Effector memory CD8-positive, alpha-beta T cell (primary cell): ENCODE measurements at places on chromosomes 1 and 21.

DNA sequence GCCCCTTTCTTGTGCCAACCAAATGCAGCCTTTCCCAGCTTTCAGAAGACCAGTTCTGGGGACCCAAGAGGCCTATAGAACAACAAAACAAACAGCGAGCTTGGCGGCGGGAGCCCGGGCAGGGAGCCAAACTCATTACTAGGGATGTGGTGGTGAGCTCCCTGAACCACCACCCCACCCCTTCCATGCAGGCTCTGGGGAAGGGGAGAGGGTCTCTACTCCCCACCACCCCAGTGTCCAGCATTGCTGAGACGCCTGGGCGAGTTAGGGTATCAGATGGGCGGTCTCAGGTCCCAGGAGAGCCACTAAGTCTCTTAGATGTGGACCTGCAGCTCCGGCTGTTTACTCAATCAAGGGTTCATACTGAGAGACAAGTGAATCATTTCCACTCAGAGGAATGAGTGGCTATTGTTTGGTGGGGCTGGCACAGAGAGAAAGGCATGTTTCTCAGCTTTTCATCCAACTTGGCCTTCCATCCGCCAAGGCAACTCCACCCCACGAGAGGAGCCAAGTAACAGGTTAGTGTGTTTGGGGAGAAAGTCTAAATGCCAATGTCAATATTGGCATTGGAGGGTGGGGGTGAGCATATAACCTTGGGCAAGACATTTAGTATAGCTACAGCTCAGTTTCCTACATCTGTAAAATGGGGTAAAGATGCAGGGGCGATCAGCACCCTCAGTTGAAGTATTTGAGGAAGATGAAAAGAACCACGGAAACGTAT is 40.9 kb downstream of the PLXNA2 start:
- H3K4me3 ChIP-seq = no peak overlapping the region
- no peak for DNase-seq
- no peaks in the 10 kb centered on the region for H3K27me3 ChIP-seq
- peaks cover 7% of the 10 kb centered on the region for H3K36me3 ChIP-seq
- H3K4me1 ChIP-seq = no peaks in the 10 kb centered on the region

DNA sequence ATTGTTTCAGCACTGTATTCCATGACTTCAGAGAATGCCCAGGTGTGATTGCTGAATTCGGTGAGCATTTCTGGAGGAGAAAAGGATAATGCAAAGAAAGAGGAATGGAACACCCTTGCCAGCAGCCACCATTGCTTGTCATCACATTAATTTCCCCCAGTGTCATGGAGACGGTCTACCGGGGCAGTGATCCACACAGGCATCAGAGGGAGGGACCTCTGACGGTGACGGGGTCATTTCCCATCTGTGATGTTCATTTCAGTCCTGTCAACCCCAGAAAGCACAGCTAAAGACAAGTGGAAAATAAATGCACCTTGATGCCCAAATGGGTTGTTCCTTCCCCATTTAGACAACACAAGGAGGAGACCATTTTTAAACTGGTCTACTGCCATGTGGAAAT is 376.4 kb downstream of the PCP4 start:
- no peak overlapping the region for H3K4me3 ChIP-seq
- no peak for DNase-seq
- no peak overlapping the region for H3K27ac ChIP-seq

DNA sequence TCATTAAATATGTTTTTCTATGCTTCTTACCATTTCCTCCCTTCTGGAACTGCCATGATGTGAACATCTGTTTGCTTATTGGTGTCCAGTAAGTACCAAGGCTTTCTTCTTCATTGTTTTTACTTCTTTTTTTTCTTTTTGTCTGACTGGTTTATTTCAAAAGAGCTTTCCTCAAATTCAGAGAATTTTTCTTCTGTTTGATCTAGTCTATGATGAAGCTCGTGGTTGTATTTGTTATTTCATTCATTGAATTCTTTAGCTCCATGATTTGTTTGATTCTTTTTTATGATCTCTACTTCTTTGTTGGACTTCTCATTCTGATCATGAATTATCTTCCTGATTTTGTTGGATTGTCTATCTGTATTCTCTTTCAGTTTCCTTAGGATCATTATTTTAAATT is 49.5 kb upstream of the PKN2 start:
- no peak overlapping the region for H3K27ac ChIP-seq
- H3K4me1 ChIP-seq = no peaks in the 10 kb centered on the region
- no peak overlapping the region for H3K4me3 ChIP-seq
- H3K36me3 ChIP-seq = no peaks in the 10 kb centered on the region
- peaks cover 7% of the 10 kb centered on the region for H3K27me3 ChIP-seq

GRCh38 chr1:235998812-235999211 is 66.1 kb downstream of the NID1 start:
- H3K4me1 ChIP-seq = peaks cover 20% of the 10 kb centered on the region
- no peaks in the 10 kb centered on the region for H3K27me3 ChIP-seq
- peak overlapping the region; percentile 51 for H3K4me3 ChIP-seq
- H3K36me3 ChIP-seq = peaks cover 3% of the 10 kb centered on the region

GRCh38 chr21:29606613-29607012 is 307.9 kb downstream of the BACH1 start:
- no peak for DNase-seq
- H3K4me1 ChIP-seq = no peaks in the 10 kb centered on the region
- H3K27me3 ChIP-seq = no peaks in the 10 kb centered on the region
- H3K36me3 ChIP-seq = peaks cover 4% of the 10 kb centered on the region
- no peak overlapping the region for H3K27ac ChIP-seq

- no peak for DNase-seq
- H3K27me3 ChIP-seq = peaks cover 3% of the 10 kb centered on the region
- no peak overlapping the region for H3K27ac ChIP-seq
- H3K36me3 ChIP-seq = peaks cover 3% of the 10 kb centered on the region
- peaks cover 47% of the 10 kb centered on the region for H3K4me1 ChIP-seq
Observed at GRCh38 chr1:202203238-202204039, 9.8 kb downstream of the LGR6 start.

- no peaks in the 10 kb centered on the region for H3K4me1 ChIP-seq
- no peak for DNase-seq
- no peak overlapping the region for H3K27ac ChIP-seq
- H3K4me3 ChIP-seq = no peak overlapping the region
Observed at GRCh38 chr1:92066321-92066720, 8.9 kb downstream of the SETSIP start.

- H3K36me3 ChIP-seq = peaks cover 8% of the 10 kb centered on the region
- H3K27me3 ChIP-seq = peaks cover 52% of the 10 kb centered on the region
- peaks cover 14% of the 10 kb centered on the region for H3K4me1 ChIP-seq
Observed at GRCh38 chr1:17215545-17215890, 10.6 kb downstream of the PADI1 start.

- peak overlapping the region; percentile 68 for H3K4me3 ChIP-seq
- H3K27ac ChIP-seq = peak overlapping the region; percentile 98
- H3K36me3 ChIP-seq = peaks cover 14% of the 10 kb centered on the region
- peak; percentile 20 for DNase-seq
- H3K4me1 ChIP-seq = peaks cover 46% of the 10 kb centered on the region
Observed at GRCh38 chr1:116503546-116504307, 67.1 kb downstream of the CD58 start.

DNA sequence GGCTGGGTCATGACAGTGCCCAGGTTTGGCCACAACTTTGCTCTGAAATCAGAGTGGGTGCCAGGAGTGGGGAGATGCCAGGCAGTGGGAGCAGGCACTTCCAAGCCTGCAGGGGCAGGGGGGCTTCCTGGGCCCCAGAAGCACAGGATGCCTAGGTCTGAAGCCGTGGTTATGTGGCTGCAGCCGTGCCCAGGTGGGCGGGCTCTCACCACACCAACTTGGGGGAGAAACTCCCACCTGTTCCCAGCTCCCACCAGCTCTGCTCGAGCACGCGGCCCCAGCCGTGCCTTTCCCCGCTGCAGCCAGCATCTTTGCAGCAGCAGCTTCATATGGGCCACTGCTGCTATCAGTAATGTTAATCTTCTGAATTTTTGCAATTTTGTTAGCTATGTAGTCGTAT is 331.4 kb downstream of the USP25 start:
- no peak for DNase-seq
- H3K27me3 ChIP-seq = no peaks in the 10 kb centered on the region
- H3K27ac ChIP-seq = no peak overlapping the region
- peaks cover 4% of the 10 kb centered on the region for H3K36me3 ChIP-seq
- H3K4me3 ChIP-seq = no peak overlapping the region

DNA sequence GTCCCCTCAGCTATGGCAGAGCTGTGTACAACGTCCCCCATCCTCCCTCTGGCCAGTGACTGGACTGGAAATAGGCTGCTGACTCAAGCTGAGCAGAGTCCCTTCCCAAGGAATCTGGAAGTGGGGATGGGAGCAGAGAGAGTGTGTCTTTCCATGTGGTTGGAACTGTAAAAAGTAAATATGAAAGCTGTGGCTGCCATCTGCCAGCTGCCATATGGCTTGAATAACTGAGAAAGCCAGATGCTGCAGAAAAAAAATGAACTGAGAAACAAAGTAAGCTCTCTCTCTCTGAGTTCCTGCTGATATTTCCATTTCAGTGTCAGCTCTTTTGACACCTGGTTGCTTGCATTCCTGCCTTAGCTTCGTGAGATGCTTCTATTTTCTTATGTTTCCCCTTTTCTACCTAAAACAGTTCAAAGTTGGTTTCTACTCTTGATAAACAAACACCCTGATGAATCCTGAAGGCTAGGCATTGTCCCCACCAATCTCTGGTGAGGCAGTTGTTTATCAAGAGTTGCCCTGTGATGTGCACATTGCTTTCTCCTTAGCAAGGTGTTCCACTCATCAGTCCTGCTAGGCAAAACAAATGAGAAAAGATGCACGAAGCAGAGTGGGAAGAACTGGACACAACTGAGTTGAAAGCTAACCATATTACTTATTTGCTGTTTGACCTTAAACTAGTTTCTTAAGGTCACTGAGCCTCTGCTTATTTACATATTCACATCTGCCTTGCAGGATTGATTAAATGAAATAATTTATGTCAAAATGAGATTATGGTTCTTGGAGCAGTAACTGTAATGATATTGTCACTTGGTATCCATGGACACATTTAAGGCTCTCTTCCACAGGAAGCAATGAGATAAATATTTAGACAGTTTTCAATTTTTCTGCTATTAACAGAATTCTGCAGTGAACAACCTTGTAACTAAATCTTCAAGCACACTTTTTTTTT is 16.6 kb upstream of the DR1 start:
- no peak overlapping the region for H3K27ac ChIP-seq
- H3K36me3 ChIP-seq = no peaks in the 10 kb centered on the region
- no peaks in the 10 kb centered on the region for H3K27me3 ChIP-seq
- H3K4me1 ChIP-seq = no peaks in the 10 kb centered on the region
- no peak overlapping the region for H3K4me3 ChIP-seq

DNA sequence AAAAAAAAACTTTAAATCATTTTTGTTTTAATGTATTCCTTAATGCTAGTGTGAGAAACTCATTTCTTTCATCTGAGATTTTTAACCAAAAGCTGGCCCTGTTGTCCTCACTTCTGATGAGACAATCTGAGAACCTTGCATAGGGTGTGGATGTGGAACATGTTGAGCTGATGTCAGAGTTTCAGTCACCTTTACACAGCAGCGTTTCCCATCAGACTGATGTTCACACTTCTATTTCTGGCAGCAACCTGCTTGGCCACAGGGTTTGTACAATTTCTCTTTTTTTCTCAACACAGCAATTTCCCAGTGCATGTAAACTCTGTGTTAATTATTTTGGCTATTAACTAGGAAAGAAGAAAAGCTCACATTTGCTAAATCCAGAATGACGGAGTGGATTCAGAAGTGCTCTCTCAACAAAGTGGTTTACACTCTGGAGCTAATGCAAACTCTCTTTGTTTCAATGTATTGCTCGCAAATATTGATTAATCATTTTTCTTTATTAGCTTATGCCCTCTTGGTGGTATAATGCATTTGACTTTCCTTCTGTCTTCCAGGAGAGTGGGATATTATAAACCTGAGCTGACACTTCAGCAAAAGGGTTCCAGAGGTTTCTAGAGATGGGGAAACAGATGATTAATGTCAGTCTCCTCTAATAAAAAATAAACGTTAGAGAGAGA is 70.5 kb upstream of the HSPA13 start:
- H3K4me3 ChIP-seq = no peak overlapping the region
- H3K27ac ChIP-seq = no peak overlapping the region
- H3K36me3 ChIP-seq = no peaks in the 10 kb centered on the region
- H3K27me3 ChIP-seq = no peaks in the 10 kb centered on the region
- no peak for DNase-seq
- peaks cover 10% of the 10 kb centered on the region for H3K4me1 ChIP-seq

DNA sequence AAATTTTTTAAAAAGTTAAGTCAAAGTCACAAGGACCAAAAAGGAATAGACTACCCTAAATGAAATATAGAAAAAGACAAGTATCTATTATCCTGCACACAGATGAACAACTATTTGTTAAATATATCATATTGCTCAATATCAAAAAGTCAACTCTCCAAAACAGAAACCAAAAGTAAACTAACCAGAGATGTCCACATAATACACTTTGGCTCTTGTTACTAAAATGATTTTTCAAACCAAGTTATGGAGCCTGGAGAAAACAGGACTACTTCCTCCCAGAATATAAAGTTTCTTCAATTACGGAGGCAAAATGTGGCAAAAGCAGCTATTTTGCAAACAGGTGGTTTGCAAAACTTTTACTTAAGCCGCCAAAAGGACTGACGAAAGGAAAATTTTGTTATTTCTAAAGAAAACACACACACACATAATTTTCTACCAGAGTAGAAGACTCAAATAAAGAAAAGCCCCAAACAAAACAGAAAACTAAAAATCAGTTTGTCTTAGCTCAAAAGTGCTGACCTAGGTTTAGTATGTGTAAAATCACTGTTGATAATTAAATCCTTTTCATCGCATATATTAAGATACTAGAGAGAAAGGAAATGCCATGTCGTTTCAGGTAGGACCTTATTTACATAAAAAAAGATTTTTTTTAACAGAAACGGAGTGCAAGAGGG is 1.1 kb downstream of the DPYD start:
- peak overlapping the region; percentile 95 for H3K27ac ChIP-seq
- peaks cover 6% of the 10 kb centered on the region for H3K36me3 ChIP-seq
- no peaks in the 10 kb centered on the region for H3K27me3 ChIP-seq
- peaks cover 47% of the 10 kb centered on the region for H3K4me1 ChIP-seq

GRCh38 chr1:226066415-226067078 is 4.0 kb downstream of the H3-3A start:
- H3K36me3 ChIP-seq = peaks cover 95% of the 10 kb centered on the region
- no peaks in the 10 kb centered on the region for H3K27me3 ChIP-seq
- DNase-seq = no peak
- peak overlapping the region; percentile 98 for H3K4me3 ChIP-seq
- H3K27ac ChIP-seq = peak overlapping the region; percentile 60

- H3K27me3 ChIP-seq = peaks cover 50% of the 10 kb centered on the region
- H3K4me1 ChIP-seq = no peaks in the 10 kb centered on the region
- H3K4me3 ChIP-seq = no peak overlapping the region
- H3K27ac ChIP-seq = no peak overlapping the region
Observed at GRCh38 chr1:65980237-65980636, 187.5 kb downstream of the PDE4B start.
